ENCODE measurements at places on chromosomes 3 and 15.

DNA sequence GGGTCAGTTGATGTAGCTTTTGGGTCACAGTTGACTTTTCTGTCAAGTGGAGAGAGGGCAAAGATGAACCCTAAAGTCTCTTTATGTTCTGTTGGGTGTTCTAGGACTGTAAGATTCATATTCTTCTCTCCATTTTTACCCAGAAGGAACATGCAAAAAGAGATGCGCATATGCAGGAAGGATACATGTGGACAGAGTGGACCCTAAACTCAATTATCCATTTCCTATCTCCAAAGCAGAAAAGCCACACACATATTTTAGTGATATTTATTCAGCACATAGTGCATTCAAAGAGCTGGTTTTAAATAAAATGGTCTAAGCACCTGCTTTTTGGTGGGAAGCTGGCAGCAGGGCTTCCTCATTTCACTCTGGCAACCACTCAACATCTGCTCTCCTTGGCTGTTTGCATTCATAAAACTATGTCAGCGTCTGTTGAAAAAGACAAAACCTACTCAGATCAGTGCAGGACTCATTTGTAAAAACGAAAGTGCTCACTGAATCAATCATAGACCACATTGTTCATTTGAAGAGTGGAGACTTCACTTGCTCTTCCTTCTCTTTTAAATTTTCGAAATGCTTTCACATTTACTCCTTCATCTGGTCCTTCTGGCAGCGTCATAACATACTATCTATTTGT lies 96.6 kb downstream of the SEMA6D start:
- no peak for DNase-seq

DNA sequence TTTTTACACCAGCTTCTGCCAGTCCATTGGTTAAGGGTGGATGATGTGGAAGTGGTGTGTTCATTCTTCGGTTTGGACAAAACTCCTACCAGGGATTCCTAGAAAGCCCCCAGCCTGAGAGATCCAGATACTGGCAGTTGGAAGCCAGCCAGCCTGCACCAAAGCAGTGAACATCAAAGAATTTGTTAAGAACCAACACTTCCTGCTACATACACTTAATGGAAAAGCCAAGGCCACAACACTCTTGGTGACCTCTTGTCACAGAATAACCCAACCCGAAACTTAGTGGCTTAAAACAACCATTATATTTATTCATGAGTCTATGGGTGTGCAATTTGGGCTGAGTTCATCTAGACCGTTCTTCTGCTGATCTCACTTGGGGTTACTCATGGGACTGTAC lies 42.9 kb upstream of the ADAMTS9 start:
- DNase-seq = no peak

GRCh38 chr3:39106281-39106811 lies 1.1 kb downstream of the GORASP1 start:
- DNase-seq = no peak

- DNase-seq = no peak
Observed at GRCh38 chr15:91192690-91193377, 92.8 kb downstream of the SV2B start.

- no peak for DNase-seq
Observed at GRCh38 chr15:48603123-48603500, 42.4 kb downstream of the FBN1 start.

All from cortex of kidney (tissue), 1 donor.